ENCODE measurements at places on chromosomes 4 and X.
A peak's percentile ranks its signal among the peaks of the same experiment; 100 is the strongest.

DNA sequence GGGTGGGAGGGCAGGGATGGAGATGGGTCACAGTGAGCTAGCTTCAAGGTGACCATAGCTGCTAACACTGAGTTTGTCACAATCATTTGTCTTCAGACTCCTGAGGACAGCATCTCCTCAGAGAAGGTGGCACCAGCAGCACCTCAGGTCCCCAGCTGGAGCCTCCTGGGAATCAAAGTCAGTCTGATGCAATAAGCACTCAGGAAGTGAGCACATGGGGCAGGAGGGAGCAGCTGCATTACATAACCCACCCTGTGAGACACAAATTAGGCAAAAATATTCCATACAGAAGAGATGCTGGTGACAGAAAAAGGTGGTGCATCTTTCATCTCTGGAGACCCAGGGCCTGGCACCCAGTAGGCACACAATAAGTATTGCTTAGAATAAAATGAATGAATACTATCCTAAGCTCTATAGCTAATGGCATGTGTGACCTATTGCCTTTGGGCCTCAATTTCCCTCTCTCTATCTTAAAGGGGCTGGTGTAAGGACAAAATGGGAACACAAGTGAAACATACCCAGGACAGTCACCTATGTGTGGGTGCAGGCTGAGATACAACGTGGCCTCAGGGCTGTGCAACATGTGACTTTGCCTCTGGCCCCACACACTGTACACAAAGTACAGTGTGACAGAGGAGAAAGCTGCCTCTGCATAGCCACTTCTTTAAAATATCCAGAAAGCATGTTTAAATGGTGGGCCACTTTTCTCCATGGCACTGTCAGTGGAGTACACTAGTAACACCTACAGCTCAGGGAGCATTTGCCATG is 37.1 kb downstream of the SLC39A8 start:
- no peak for DNase-seq

- DNase-seq: no peak
Observed at GRCh38 chrX:22795671-22796070, 204.1 kb upstream of the DDX53 start.

- no peak for DNase-seq
Observed at GRCh38 chr4:87919941-87920340, 55.6 kb upstream of the SPP1 start.

GRCh38 chrX:111467896-111468295 is 43.5 kb upstream of the SERTM2 start:
- DNase-seq: peak; percentile 17

DNA sequence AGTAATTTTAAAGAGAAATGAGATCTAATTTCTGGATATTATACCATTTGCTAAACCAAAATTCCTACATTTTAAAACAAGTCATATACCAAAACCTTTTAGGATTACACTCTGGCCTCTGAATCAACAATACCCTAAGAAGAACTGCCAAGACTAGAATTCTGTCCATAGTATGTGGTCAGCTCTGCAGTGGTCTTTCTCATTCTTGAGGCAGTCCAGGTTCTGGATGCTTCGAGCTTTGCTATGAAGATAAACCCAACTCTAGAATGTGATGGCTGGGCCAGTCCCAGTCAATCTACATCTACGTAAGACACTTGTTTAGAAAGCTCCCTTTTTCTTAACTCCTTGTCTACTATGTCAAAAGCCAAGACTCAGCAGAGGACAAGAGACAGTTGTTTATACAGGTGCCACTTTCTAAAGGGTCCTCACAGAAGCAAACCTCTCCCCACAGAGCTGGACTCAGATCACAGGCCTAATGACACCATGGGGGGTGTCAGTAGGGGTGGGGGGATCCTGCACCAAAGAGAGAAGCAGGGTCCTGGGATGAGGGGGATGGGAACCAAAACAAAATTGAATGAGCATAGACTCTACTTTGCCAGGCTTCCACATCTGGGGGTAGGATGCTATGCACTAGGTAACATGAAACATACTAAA is 63.2 kb downstream of the SH3RF1 start:
- no peak for DNase-seq

GRCh38 chr4:94426783-94427182 is 25.0 kb upstream of the PDLIM5 start:
- no peak for DNase-seq

- no peak for DNase-seq
Observed at GRCh38 chr4:28921886-28922285, 1798.3 kb upstream of the PCDH7 start.

DNA sequence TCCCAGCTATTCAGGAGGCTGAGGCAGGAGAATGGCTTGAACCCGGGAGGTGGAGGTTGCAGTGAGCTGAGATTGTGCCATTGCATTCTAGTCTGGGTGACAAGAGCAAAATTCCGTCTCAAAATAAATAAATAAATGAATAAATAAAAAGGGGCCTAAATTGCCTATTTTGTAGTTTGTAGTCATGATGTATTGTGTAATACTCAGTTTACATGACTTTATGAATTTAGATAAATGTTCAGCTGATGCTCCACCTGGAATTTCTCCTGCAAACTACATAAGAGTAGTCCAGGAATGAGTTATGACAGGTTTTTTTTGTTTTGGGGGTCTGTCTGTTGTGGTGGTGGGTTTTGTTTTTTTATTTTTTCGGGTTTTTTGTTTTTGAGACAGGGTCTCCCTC is 31.1 kb downstream of the RBMX start:
- no peak for DNase-seq

DNA sequence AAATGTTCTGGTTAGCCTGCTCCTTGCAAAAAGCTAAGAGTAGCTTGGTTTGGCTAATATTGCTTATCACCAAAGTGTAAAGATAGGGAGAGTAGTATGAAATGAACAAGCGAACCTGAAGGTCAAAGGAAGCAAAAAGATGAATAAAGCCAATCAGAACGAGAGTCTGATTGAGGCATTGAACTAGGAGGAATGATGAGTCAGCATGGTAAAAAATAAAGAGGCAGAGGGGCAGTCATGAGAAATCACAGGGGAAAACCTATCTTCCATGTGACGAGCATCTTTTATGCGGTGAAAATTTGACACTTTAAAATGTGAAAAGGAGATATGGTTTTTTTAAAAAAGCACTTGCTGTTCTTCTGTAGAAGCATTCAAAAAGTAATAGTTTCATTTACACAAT is 533.7 kb downstream of the SPOCK3 start:
- DNase-seq: no peak

GRCh38 chr4:168496834-168497233 is at the start of gene PALLD:
TSS of gene PALLD (plus strand) at chr4:168497052.
- no peak for DNase-seq

GRCh38 chr4:17875402-17876070 is 64.8 kb downstream of the NCAPG start:
- no peak for DNase-seq

DNA sequence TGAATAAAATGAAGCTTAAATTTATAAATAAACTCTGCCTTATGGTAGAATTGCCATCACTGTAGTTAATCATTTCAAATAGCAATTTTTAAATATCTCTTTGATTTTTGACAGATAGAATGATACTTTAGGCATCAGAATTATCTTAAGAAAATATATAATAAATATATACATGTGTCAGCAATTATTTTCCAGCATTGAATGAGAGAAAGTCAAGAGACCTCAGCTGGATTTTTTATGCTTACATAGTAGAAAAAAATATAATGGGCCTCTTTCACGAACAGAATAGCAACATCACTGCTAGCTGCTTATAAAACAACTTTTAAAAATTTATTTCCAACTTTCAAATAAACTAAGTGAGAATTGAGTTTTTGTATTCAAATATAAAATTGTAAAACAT is 424.0 kb upstream of the MAGEB16 start:
- no peak for DNase-seq

DNA sequence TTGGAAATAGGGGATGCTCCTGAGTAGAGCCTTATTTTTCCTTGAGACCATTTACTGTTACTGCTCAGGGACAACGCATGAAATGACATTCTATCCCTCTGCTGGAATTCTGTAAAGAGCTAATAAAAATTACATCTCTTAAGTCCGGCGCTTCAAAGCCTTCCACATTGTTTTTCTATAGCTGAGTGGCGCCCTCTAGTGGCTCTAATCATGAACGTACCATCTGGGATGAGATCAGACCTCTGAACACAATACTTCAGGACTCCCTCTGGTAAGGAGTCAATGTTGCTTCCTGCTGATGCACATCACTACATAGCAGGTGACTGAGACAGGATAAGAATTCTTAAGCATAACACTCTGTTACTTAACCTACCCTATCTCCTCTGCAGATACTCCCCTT is 6.0 kb downstream of the HMGN5 start:
- DNase-seq: no peak

DNA sequence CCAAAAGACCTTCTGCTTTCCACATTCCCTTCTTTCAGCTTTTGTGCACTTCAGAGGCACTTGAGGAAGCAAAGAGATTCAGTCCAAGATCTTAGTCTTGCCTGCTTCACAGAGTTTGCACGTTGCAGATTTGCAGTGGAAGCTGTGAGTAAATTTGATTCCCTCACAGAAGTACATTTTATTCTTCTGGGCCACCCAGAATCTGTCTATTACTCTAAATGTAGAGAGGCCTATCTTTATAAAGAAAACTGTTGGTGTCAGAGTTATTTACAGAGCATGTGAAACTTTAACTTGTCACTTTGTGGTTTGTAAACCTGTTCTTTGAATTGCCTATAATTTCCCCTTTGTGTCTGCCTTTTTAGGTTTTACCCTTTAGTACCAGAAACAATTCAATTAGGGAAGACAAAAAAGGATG is 15.5 kb downstream of the SPRY1 start:
- no peak for DNase-seq

GRCh38 chrX:46961574-46962283 is 49.5 kb downstream of the JADE3 start:
- DNase-seq: peak; percentile 1

DNA sequence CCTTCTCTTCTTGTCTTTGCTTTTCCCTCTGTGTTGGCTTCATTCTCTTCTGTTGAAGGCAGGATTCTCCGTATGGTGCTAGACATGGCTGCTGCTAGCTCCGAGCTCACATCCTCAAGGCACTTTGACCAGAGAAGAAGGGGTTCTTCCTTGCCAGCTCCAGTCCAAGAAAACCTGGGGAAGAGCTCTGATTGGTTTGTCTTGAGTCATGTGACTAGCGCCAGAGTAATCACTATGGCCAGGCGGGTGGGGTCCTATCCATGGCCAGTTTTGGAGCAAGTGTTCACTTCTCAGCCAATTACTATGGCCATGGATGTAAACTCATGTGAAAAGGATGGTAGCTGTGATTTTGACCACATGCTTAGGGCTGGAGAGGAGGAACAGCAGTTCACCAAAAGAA is 74.2 kb downstream of the CT47B1 start:
- DNase-seq: no peak

DNA sequence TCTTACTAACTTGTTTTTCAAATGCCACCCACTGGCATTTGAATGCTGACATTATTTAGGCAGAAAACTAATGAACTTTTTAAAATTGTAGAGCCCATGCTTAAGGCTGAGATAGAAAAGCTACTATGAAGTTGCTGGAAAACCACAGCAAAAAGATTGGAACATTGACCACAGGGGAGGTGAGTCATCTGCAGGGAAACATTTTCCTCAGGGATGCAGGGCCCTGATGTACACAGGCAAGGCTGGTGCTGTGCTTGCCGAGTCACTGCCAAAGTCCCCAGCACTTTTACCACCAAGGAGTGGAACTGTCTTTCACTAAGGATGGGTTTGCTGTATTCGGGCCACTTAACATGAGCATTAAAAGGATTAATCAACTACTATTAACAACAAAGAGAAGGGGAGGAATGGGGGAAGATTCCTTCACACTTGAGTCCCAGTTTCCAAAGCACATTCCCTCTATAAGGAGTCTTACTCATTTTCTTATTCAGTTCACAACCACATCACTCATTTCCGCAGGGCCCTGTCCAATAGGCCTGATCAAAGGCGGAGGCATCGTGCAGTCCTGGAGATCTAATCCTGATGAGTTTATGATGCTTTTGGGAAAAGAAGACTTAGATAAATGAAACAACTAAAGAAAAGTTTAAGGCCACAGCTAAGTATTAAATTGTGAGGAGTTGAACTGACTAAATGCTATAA is 202.9 kb upstream of the NPY2R start:
- DNase-seq: no peak

GRCh38 chr4:174505892-174506291 is 16.4 kb downstream of the HPGD start:
- DNase-seq: no peak

- DNase-seq: no peak
Observed at GRCh38 chr4:38503689-38504395, 160.2 kb upstream of the KLF3 start.

GRCh38 chr4:80071604-80072227 is 1.3 kb downstream of the ANTXR2 start:
- no peak for DNase-seq

- no peak for DNase-seq
Observed at GRCh38 chrX:4240541-4241194, 527.2 kb upstream of the PRKX start.

- no peak for DNase-seq
Observed at GRCh38 chr4:30962939-30963338, 242.8 kb downstream of the PCDH7 start.

GRCh38 chrX:21939906-21940305 is 603 bp upstream of the SMS start:
- no peak for DNase-seq

DNA sequence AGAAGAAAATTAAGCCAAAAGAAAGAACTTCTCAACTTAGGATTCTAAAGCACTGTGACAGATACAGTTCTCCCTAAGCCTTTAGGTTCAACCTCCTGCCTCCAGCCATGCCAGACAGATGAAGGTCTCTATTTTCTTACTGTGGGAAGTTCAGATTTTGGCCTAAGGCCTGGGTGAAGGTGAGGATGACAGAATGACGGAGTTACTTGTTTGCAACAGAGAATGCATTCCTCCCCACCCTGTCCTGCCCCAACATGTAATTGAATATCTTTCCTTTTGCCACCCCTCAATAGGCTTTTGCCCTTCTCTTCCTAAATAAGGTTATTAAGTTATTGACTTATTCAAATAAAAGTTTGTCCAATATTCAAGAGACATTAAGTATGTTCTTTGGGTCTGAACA is 25.6 kb downstream of the SLC16A2 start:
- no peak for DNase-seq

- DNase-seq: peak; percentile 71
Observed at GRCh38 chr4:8274765-8275547, 5.4 kb downstream of the HTRA3 start.

GRCh38 chr4:41408859-41409593 is 128.9 kb upstream of the LIMCH1 start:
- no peak for DNase-seq

GRCh38 chr4:155799116-155799793 is 40.4 kb downstream of the GUCY1B1 start:
- DNase-seq: no peak

GRCh38 chr4:48079972-48080391 is 54.1 kb downstream of the TXK start:
- no peak for DNase-seq

GRCh38 chr4:146214238-146214637 is at the start of gene REELD1:
TSS of gene REELD1 (plus strand) at chr4:146214538. CDS start at chr4:146216953, 2,415 bp downstream.
- DNase-seq: no peak

Data from anterior cingulate cortex (tissue), 58 donors.